ENCODE measurements at places on chromosomes 11 and 22. TPM values are rescaled to one million over a fixed set of nuclear protein-coding genes. Genes with fewer than 3 reads are reported as not detected.

GRCh38 chr11:69558519-69558941 is 77.1 kb downstream of the LINC01488 start:
- H3K27me3 ChIP-seq = peaks cover 15% of the 10 kb centered on the region
- no peaks in the 10 kb centered on the region for H3K36me3 ChIP-seq
- DNase-seq = no peak
- H3K27ac ChIP-seq = peak overlapping the region; percentile 6

DNA sequence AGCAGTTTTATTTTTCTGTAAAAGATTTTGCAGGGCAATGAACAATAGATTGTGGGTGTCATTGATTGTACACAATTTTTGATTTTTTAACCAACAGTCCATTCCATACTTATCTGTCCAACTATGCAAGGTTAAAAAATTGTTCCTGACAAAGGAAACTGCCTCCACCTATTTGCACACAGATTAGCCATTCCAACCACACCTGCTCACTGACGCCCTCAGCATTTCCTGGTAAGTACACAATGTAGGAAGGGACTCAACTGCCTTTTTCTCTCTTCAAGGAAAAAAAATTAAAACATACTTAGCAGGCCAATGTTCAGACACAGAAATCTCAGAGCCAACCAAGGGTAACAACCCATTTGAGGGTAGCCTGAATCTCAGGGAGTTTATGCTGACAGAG is 4.3 kb upstream of the FUT4 start:
- H3K4me1 ChIP-seq = peaks cover 11% of the 10 kb centered on the region
- H3K27ac ChIP-seq = no peak overlapping the region
- DNase-seq = no peak
- no peak overlapping the region for H3K4me3 ChIP-seq

- H3K4me3 ChIP-seq = no peak overlapping the region
- H3K4me1 ChIP-seq = peaks cover 4% of the 10 kb centered on the region
- peaks cover 12% of the 10 kb centered on the region for H3K36me3 ChIP-seq
- DNase-seq = no peak
These were observed 29.4 kb downstream of the IGHMBP2 start for GRCh38 chr11:68932933-68933577.

Gene CDC42EP2
- 0.51 TPM for total RNA-seq

Gene ESAM
- 0.97 TPM for total RNA-seq

Gene PANX3
- total RNA-seq = not detected
